ENCODE measurements at places on chromosomes 3 and 15. TPM values are rescaled to one million over a fixed set of nuclear protein-coding genes. Genes with fewer than 3 reads are reported as not detected.

SMAD6 gene
- total RNA-seq = 7.0 TPM

SUSD5 gene
- total RNA-seq = 3.3 TPM

FBXW12 gene
- not detected for total RNA-seq

PDIA3 gene
- 655 TPM for total RNA-seq

- H3K27ac ChIP-seq = no peak overlapping the region
- H3K4me1 ChIP-seq = peaks cover 3% of the 10 kb centered on the region
- peaks cover 4% of the 10 kb centered on the region for H3K36me3 ChIP-seq
- no peak overlapping the region for H3K4me3 ChIP-seq
Observed at GRCh38 chr15:41944313-41944940, 27.9 kb downstream of the EHD4 start.

GRCh38 chr3:14492948-14493881 lies 46.9 kb downstream of the GRIP2 start:
- H3K4me1 ChIP-seq = no peaks in the 10 kb centered on the region
- no peaks in the 10 kb centered on the region for H3K27me3 ChIP-seq
- H3K4me3 ChIP-seq = no peak overlapping the region
- no peaks in the 10 kb centered on the region for H3K36me3 ChIP-seq
- DNase-seq = no peak
- no peak overlapping the region for H3K27ac ChIP-seq

DNA sequence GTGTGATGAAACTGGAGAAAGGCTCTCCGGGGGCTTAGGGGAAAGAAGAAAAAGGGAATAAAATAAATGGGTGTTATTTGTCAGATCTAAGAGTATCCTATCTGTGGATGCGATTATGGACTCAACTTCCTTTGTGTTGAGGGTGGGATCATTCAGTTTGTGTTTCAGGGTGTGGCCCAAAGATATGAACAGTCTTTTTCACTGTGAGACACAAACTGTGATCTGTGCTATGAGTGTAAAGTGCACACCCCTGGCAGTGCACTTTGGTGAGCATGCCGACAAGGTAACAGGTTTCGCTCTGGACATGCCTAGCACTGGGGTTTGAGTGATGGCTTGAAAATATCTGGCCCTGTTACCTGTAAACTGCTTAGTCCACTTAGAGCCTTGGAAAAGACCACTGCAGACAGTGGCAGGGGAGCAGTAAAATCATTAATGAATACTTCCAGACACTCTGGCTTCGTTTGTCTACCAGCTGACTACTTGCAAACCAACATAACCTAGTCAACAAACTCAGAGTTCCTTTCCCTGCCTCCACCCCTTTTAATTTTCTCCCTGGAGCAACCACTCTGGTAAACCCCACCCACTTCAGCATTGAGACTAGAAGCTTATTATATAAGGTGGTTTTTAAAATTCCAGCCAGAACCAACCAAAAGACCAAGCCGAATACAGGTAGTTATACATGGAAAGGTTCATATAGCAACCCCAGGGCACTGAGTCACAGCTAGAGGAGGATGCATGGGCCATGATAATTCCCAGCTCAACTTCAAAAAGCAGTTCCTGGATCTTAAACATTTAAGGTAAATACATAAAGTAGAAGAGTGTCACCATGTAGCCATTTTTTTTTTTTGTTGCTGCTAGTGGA lies 55.1 kb downstream of the TAMM41 start:
- no peak overlapping the region for H3K27ac ChIP-seq
- H3K36me3 ChIP-seq = peaks cover 12% of the 10 kb centered on the region
- H3K4me3 ChIP-seq = no peak overlapping the region
- no peak for DNase-seq
- H3K4me1 ChIP-seq = no peaks in the 10 kb centered on the region
- no peaks in the 10 kb centered on the region for H3K27me3 ChIP-seq

DNA sequence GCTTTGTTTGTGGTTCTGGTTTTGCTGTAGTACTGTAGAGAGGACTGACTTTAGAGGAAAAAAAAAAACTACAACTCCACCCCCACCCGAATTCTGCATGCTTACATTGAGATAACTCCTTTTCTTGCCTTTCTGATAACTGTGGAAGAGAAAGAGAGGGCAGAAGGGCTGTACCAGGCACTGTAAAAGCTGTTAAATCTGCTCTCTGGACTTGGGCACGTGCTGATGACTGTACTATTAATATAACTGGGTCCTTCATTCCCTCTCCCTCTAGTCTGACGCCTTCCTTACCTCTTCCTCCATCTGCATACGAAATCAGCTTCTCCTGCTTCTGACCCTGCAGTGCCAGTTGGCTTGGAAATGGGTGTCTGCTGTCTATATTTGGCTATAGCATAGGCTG lies 15.0 kb downstream of the MAPKBP1 start:
- no peak for DNase-seq
- H3K27me3 ChIP-seq = no peaks in the 10 kb centered on the region
- H3K4me3 ChIP-seq = no peak overlapping the region

GRCh38 chr3:20060974-20061685 lies 20.9 kb downstream of the KAT2B start:
- no peaks in the 10 kb centered on the region for H3K36me3 ChIP-seq
- no peak overlapping the region for H3K4me3 ChIP-seq
- no peaks in the 10 kb centered on the region for H3K27me3 ChIP-seq
- DNase-seq = no peak
